KG1 (cell line): ENCODE measurements at places on chromosomes 1 and 21.

DNA sequence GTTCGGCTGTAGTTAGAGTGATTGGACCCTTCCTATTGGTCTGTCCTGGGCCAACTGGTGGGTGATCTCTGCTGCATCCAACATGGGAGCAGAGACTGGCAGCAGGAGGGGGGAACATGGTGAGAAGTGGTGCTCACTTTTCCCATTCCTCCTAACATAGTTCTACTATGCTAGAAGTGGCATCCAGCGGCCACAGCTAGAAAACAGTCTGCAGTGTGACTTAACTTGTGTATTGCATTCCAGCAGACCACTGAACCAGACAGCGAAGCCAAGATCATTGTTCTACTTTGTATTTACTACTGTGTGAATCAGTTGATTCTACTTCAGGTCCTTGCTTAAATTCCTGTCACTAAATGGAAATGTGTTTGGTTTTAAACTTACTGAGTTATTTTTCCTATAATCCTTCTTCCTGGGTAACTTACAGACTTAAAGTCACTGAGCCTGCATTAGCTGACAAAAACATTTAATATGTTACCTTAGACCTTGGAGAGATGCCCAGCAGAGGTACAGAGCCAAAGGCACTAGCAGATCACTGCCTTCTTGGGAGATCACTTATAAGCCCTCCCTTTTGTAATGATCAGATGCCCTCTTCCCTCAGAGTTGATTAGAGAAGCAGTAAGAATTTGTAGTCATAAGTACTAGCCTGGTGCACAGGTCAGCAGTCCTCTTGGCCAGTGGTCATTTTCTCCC, 8.2 kb downstream of the FABP3 start:
- DNase-seq: no peak

- no peak for DNase-seq
Observed at GRCh38 chr1:246698466-246699094, 25.6 kb upstream of the SCCPDH start.

DNA sequence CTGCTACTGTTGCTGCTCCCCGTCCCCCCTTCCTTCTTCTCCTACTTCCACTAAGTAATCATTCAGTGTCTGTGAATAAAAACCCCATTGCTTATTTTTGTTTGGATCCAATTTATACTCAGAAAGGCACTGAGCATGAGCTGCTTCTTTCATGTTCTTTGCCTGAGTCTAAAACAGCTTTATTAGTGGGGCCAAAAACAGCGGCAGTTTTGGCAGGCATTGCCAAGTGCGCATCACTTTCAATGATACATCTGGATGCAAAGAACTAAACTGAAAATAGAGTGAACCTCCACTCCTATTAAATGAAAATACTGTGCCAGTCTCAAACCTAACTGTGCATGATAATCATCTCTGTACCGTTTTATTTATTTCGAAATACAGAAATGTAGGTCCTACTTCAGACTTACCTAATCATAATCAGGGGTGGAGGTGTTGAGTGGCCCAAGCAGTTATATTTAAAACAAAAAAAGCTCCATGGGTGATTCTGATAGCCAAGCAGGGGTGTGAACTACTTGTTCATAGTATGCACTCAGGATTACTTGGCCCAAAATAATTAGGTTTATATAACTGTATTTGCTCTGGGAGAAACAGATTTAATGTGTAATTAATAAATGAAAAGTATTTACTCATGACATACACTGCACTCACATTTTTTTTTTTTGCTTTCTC, 48.4 kb downstream of the NEK7 start:
- DNase-seq: no peak

GRCh38 chr1:2086446-2087078, 36.4 kb downstream of the PRKCZ start:
- DNase-seq: no peak

DNA sequence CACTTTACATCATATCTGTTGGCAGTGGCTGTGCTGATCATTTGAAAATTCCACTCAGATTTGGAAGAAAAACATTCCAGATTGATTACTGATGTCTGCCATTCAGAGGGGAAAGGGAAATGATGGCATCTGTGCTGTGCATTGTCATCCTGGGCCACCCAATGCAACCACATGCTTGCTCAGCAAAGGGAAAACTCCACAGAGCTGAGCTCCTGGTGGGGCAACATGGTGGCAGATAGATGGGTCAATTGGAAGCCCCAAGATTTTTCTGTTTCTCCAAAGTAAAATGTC, 11.8 kb downstream of the OXCT2 start:
- no peak for DNase-seq

GRCh38 chr21:38659936-38660332, 145.8 kb upstream of the ETS2 start:
- no peak for DNase-seq

- DNase-seq: peak; percentile 28
Observed at GRCh38 chr1:87330057-87330884, 1.6 kb downstream of the LMO4 start.

DNA sequence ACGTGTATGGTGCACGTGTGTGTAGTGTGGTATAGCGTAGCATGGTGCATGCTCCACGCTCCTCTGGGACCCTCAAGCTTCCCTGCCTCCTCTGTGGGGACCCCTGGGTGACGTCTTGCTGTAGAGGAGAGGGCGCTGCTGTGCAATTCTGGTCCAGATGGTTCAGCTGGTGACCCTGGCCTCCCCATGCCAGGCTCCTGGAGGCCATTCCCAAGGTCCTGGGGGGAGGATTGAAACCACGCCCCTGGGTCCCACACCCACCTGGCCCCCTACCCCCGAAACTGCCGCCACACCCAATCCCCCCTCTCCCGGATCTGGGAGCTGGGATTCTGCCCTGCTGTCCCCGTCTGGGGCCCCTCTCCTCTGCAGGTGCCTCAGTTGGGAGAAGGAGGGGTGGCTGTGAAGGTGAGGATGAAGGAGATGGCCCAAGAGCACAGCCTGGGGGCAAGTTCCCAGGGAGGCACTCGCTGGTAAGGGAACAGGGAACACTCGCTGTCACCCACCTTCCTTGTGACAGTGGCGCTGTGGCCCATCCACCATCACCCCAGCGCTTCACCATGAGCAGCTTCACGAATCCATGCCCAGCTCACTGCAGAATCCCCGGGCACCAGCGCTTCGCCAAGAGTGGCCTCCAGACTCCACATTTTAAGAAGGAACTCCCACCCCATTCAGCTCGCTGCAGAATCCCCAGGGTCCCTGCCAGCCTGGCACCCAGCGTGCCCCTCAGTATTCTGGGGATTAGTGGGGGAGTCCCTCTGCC, 38.0 kb downstream of the WDR4 start:
- no peak for DNase-seq

DNA sequence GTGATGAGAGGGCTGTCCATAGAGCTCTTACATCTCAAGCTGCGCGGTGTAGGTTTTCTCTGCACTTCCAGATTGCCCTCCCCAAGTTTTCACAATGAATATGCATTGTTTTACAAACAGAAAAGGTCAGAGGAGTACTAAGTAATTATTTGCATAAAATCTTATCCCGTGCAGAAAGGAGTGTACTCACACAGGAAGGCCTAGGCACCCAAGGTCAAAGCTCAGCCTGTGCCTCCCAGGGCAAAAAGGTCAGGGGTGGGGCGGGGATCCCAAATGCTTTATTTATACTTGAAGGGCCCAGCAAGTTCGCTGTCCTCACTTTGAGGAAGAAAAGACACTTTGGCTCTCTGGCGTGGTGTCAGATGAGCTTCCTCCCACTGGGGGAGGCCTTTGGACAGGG, 10.3 kb upstream of the KCNE1 start:
- DNase-seq: no peak

DNA sequence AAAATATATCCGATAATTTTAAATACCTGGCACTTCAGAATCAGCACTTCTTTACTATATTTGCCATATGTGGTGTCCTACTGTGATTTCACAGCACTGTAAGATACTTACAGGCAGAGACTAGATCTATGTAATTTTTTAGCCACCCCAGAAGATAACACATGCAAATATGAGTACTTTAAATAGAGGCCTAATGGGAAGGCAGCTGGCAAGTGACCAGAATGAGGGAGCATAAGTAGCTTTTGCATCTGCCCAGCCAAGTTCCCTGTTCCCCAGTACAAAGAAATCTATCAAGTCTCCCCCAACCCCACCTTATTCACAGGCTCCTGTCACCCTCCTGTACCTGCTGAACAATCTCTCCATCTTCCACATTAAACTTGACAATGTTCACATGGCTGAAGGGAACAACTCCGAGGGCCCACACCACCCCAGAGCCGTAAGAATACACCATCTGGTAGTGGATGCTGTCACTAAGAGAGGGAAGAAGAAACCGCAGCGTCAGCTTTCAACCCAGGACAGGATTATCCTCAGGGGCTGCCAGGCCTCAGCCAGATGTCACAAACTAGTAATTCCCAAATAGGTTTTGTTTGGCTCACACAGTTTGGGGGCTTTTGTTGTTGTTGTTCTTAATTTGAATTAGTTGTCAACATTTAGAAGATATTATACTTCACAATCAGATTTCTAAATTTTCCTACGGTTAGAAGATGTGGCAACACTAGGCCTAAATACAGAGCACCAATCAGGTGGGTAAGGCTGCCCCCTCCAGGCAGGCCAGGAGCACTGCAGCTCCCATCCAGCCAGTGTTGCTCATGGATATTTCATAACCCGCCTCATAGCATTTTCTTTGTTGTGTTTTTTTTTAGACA, 10.4 kb downstream of the EMC1 start:
- DNase-seq: no peak

GRCh38 chr1:81312272-81312754, 488.4 kb upstream of the ADGRL2 start:
- DNase-seq: no peak

DNA sequence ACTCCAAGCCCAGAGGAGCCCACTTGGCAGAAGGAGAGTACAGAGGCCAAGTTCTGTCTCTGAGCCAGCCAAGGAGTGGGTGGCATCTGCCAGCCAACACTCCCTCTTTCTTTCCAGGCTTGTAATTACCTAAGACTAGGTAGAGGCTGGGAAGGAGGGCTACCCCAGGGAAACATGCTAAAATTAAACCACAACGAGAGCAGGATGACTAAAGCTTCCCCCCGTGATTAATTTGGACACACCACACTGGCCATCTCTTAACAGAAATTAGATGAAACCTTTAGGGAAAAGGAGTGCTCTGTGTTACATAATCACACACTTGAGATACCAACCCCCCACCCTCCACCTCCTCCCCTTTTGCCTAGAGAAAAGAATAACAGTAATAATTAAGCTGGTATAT, 102.1 kb upstream of the ZC3H12A start:
- no peak for DNase-seq

DNA sequence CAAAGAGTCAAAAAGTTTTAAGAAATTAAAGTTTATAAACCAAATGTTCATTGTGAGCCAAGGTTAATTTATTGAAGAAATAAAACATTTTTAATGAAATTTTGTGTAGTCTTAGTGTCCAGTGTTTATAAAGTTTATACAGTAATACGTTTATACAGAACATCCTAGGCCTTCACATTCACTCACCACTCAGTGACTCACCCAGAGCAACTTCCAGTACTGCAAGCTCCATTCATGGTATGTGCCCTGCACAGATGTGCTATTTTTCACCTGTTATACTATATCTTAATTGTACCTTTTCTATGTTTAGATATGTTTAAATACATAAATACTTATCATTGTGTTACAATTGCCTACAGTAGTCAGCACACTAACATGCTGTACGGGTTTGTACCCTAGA, 33.6 kb downstream of the TYW3 start:
- no peak for DNase-seq

DNA sequence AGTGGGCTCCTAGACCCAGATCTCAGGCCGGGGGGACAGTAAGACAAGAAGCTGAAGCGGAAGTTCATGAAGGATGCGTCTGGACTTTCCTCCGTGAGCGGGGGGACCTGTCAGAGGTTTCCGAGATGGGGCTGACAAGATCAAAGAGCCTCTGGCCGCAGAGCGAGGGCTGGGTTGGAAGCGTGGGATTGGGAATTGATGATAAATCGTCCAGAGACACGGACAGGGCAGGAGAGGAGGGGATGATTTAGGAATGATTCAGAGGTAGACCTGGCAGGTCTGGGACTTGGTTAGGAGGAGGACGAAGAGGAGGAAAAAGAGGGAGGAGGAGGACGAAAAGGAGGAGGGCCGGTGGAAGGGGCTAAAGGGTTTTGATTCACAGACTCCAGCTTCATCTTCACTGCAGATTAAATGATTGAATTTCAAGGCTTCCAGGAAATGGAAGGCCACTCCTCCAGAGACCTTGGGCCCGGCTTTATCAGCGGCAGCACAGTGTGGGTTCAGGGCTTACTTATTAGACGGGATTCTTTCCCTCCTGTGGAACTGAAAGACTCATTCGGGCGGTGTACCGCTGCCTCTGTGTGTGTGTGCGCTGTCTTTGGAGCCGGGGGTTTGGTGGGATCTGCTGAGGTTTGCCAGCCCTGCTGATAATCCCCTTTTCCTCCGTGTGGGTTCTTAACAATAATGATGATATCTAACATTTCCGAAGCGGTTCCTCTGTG, 85.7 kb upstream of the SLC45A1 start:
- no peak for DNase-seq

DNA sequence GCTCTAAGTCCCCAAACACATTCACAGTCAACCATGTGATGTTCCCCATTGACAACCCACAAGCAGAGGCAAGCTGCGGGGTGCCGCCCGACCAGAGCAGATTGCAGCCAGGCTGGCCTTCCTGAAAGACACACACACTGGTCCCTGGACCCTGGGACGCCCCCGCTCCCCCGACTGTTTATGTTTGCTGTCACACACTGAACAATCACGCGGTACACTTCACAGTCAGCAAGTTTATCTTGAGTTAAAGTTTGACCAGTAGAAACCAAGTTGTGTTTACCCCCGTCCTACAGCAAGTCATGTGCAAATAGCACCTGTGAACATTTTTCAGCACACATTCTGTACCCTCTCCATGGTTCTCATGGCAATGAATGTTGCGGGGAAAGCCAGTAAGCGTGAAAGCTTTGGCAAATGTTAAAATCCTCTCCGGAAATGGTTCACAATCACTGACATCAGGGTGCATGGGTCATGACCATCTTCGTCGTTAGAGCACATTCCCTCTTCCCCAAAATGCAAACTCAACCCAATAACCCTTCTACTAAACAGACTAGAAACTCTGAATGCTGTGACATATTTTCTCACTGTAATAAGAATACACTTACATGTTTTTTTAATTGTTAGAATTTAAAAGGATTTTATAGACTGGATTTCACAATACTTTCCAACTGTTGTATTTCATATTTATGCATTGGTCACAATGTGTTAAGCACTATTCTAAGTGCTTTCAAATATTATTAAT, 33.3 kb upstream of the IRF2BP2 start:
- DNase-seq: no peak

DNA sequence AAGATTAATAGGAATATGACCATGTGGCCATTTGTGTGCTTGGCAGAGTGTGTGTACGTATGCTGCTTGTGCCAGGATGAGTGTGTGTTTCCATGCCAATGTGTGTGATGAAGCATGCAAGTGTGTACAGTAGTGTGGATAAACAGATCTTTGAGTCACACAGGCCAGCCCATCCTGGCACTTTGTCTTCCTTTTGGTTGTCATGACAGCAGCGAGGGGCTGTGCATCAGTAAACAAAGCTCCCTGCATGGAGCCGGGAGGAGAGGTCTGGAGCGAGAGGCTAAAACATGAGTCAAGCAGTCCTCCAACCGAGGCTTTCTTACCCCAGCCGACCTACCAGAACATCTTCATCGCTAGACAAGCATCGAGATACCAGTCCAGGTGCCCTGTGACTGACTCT, 221.2 kb downstream of the CACNA1E start:
- no peak for DNase-seq
